ENCODE measurements at places on chromosomes 12 and 14.

DNA sequence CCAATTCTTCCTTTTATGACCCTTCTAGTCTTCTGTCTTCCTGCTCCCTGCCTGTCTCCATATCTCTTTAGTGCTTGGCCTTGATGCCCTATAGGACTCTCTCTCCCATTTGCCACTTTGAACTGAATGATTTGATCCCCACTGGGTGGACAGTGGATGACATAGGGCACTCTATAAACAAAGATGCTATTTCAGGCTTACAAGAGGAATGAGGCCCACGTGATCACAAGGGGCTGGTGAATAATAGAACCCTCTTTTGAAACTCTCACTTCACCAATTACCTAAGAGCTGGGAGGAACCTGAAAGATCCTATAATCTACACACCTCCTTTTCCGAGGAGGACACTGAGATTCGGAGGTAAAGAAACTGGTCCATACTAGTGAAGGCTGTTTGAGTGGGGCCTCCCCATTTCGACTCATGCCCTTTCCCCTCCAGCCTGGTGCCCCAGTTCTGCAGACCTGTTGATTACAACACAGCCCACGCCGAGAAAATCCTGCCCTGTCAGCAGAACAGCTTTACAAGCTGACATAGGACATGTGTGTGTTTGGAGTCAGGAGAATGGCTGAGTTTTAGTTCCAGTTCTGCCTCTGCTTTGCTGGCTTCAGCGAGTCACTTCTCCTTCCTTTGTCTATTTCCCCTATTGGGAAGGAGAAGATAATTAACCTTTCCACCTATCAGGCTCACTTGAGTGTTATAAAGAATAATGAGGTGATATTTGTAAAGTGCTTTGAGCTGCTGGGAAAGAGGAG is 400.3 kb downstream of the ZFP36L1 start:
- H3K27me3 ChIP-seq: no peaks in the 10 kb centered on the region
- H3K27ac ChIP-seq: no peak overlapping the region
- peaks cover 7% of the 10 kb centered on the region for H3K4me1 ChIP-seq
- H3K36me3 ChIP-seq: no peaks in the 10 kb centered on the region

GRCh38 chr14:104868811-104869572 is 3.9 kb downstream of the CEP170B start:
- no peak overlapping the region for H3K4me3 ChIP-seq
- H3K27ac ChIP-seq: no peak overlapping the region
- H3K36me3 ChIP-seq: peaks cover 3% of the 10 kb centered on the region
- DNase-seq: no peak
- peaks cover 7% of the 10 kb centered on the region for H3K4me1 ChIP-seq
- no peaks in the 10 kb centered on the region for H3K27me3 ChIP-seq

DNA sequence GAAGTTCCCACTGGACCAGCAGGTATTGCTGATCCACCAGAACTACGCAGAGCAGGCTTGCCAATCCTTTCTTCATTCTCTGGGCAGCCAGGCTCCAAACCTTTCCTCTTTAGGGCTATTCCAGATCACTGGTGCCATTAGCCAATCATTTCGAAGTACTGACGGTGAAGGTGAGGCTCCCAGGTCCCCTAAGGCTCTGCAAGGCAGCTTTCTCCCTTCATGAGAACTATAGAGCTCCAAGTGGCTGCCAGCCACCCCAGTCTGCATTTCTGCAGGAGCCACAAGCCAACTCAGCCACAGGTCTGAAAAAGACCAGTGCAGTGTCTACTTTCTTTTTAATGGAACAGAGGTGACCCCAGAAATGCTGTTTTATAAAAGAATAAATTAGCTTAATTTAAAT is 48.7 kb downstream of the RAB35 start:
- no peaks in the 10 kb centered on the region for H3K36me3 ChIP-seq
- H3K27me3 ChIP-seq: peaks cover 4% of the 10 kb centered on the region
- no peak for DNase-seq

GRCh38 chr14:93014058-93015023 is 91.4 kb downstream of the CHGA start:
- no peak for DNase-seq
- H3K4me1 ChIP-seq: peaks cover 95% of the 10 kb centered on the region
- H3K27ac ChIP-seq: peak overlapping the region; percentile 98
- no peak overlapping the region for H3K4me3 ChIP-seq
- H3K27me3 ChIP-seq: no peaks in the 10 kb centered on the region

DNA sequence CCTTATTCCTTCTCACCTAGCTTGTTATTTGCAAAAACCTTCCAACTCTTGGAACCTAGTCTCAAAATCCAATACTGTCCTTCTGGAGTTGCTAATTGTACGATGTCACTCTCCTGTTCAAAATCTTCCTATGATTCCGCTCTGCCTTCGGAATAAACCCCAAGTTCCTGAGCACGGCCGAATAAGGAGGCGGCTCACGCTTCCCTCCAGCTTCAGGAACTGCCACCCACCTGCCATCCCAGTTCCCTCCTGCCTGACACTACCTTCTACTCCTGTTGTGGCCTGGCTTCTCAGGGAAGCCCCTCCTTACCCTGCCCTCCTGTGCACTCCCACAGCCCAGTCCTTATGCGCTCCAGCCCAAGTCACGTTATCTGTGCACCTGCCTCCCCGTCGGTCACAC is 73.2 kb downstream of the SETD3 start:
- no peaks in the 10 kb centered on the region for H3K27me3 ChIP-seq
- no peak overlapping the region for H3K27ac ChIP-seq
- H3K4me3 ChIP-seq: no peak overlapping the region

DNA sequence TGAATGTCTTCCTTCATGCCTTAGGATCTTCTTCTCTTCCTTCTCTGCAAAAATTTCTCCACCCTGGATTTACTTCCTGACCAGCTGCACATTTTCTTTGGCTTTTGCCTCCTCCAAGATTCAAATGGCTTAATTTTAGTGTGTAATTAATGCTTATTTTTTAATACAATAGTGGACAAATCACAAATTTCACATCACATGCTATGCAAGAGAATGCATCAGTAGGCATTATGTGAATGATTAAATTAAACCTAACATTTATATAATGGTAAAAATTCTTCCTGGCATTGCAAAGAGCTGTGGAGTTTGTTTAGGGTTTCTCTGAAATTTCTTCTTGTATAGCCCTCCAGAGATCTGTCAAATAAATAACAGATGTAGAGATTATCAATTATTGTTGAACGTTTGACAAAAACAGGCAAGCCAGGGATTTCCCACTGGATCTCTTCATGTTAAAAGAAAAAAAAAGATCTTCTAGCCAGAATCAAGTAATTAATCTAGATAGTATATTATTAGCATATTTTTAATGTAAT is 84.4 kb downstream of the NAV3 start:
- H3K4me1 ChIP-seq: no peaks in the 10 kb centered on the region
- H3K4me3 ChIP-seq: no peak overlapping the region
- no peak overlapping the region for H3K27ac ChIP-seq

DNA sequence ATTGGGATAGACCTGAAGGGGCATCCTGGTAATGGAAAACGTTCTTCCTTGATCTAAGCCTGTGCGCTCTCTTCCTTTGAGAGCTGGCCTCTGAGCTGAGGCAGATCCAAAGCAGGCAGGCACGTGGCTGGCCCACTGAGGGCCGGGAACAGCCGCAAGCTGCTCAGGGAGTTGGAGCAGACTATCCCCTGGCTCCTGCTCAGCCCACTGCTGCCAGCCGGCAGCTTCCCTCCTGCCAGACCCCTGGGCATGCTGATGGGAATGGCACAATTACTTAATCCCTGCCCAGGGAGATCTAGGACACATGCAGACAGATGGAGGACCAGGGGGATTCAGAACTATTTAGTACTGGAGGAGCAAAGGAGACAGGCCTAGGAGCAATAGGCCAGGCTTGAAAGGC is 14.4 kb downstream of the NEUROD4 start:
- no peaks in the 10 kb centered on the region for H3K36me3 ChIP-seq
- no peaks in the 10 kb centered on the region for H3K4me1 ChIP-seq
- no peak for DNase-seq
- no peak overlapping the region for H3K4me3 ChIP-seq
- no peaks in the 10 kb centered on the region for H3K27me3 ChIP-seq
- H3K27ac ChIP-seq: no peak overlapping the region

DNA sequence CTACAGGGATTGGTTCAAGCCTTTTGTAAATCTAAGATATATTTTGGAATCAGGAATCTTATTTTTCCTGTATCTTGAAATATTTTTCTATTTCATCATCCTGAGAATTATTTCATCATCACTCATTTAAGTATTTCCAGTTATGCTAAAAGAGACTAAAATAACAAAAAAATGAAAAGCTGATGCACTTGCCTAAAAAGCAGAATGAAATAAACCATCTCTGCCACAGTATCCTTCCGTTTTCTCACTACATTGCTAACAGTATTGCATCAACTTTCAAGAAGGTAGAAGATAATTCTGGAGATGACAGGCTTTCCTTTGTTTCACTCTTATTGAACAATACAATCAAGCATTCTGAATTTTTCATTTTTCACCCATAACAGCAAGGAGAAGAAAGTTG is 31.1 kb upstream of the EIF5 start:
- H3K36me3 ChIP-seq: no peaks in the 10 kb centered on the region
- H3K4me1 ChIP-seq: no peaks in the 10 kb centered on the region
- H3K27me3 ChIP-seq: no peaks in the 10 kb centered on the region
- no peak for DNase-seq

DNA sequence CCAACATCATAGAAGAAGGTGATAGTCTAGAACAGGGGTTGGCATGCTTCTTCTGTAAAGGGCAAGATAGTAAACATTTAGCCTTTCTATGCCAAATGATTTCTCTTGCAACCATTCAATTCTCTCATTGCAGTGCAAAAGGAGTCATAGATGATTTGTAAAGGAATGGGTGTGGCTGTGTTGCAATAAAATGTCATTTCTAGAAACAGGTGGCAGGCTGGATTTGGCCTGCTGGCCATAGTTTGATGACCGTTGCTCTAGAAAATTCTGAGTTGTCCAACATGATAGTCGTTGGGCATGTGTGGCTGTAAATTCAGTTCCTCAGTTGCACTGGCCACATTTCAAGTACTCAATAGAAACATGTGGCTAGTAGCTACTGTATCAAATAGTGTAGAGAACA is 21.7 kb downstream of the SMCO2 start:
- no peak for DNase-seq
- H3K36me3 ChIP-seq: no peaks in the 10 kb centered on the region
- H3K4me3 ChIP-seq: no peak overlapping the region
- H3K4me1 ChIP-seq: peaks cover 8% of the 10 kb centered on the region
- H3K27me3 ChIP-seq: no peaks in the 10 kb centered on the region
- no peak overlapping the region for H3K27ac ChIP-seq

Data from SK-N-SH (cell line).